ENCODE measurements at places on chromosomes 11 and 22.

- no peak for DNase-seq
Observed at GRCh38 chr22:32534252-32535235, 59.9 kb downstream of the FBXO7 start.

DNA sequence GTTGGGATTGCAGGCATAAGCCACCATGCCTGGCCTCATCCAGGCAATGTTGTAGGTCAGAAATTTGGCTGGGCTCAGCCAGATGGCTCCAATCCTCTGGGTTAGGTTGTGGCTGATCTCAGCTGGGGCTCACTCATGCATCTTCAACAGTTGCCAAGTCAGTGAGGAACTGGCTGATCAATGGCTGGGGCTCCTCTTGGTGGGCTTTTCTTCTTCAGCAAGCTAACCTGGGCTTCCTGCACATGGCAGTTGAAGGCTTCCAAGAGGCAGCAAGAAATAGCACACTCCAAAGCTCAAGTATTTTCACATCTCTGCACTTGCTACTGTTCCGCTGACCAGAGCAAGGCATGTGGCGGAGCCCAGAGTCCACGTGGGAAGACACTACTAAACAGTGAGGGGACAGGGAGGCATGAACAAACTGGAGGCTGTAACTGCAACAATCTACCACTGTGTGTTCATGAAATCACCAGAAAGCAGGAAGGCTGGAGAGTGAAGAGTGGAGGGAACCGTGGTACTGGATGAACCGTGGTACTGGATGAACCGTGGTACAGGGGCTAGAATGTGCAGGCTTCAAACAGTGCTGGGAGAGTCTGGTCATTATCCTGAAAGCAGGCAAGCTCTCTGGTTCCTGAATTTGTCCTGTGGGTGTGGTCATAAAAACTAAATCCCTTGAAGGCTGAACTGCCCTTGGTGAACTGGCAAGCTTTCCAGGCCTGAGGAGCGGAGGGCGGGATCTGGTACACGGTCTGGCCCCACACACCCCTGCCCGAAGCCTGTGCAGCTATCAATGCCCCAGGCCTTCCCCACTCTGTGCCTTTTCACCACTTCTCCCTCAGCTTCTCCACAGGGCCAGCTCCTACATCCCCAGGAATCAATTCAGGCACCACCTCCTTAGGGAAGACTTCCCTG lies 20.2 kb downstream of the CHST1 start:
- no peak for DNase-seq

DNA sequence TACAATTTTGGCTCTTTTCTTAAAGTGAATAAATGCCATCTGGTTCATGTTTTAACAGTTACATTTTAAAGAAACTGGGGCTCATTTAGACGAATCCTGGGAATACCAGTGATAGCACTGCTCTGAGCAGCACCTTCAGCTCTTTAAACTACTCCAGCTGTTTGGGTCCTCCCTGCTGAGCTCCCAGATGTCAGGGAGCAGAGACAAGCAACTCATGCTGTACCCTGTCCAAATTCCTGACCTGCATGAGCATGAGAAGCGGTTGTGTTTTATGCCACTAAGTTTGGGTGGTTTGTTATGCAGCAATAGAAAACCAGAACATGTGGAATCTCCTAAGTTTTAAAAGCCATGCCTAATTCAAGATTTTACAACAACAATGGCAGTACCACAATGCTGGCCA lies 90.0 kb downstream of the FDX1 start:
- no peak for DNase-seq

- DNase-seq = peak; percentile 99
Observed at GRCh38 chr11:14422052-14422813, 63.2 kb upstream of the RRAS2 start.

DNA sequence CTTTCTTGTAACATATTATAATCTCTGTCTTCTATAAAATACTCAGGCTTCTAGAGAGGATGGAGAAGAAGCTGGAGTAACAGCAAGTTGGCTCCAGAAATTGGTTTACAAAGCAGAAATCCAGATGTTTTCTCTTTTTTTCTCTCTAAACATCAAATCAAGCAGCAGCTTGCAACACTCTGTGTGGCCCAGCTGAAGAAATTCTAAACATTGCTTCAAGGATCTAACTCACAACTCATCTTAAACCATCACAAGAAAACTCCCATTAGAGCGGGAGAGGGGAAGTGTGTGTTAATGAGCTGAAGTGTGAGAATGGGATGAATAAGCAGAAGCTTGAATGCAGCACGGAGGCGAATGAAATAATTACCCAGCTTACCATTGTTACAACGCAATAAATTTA lies 146.5 kb downstream of the OPCML start:
- DNase-seq = no peak

GRCh38 chr22:31120642-31121041 lies 2.1 kb upstream of the INPP5J start:
- DNase-seq = no peak

GRCh38 chr11:57073128-57073527 lies 84.4 kb downstream of the OR5AK2 start:
- DNase-seq = peak; percentile 18

DNA sequence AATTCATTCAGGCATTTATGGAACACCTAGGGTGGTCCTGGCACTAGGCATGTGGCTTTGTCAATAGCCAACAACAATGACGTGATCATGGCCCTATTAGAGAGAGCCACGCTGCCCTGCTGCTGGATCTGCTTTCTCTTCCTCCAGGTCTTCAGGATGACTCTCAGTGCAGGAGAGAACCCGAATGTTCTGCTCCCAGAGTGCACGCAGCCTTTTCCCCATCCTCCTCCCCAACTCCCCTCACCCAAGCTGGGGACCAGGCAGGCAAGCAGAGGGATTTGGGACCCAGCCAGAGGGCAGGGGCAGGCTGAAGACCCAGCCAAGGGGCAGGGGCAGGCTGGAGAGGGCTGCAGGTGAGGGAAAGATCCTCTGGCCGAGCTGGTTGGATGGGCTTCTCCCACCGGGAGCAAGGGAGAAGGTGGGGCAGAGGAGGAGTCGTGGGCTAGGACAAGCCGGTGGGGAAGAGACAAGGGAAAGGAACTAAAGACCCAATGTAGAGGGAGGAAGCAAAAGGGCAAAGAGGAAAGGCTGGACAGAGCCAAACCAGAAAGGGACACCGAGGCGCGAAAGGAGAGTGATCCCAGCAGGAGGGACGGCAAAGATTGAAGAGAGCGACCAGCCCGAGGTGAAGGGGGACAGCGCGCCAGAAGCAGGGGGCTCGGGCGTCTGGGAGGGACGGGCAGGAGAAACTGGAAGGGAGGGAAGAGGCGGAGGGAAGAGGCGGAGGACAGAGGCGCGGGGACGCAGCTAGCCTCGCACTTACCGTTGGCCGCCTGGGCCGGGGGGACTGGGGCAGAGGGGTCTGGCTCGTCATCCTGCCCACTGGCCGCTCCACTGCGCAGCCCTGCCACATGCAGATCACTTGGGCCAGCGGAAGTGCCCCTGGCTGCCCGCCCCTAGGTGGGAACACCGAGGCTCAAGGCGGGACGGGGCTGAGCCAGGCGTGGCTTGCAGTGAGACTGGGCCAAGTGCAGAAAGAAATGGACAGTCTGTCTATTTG lies at the start of gene KCTD14:
Gene KCTD14, minus strand, starts transcription at position 880 of the 1,000 bp plus-strand sequence. Its CDS starts 27 bp downstream, at position 853.
- DNase-seq = peak; percentile 53

DNA sequence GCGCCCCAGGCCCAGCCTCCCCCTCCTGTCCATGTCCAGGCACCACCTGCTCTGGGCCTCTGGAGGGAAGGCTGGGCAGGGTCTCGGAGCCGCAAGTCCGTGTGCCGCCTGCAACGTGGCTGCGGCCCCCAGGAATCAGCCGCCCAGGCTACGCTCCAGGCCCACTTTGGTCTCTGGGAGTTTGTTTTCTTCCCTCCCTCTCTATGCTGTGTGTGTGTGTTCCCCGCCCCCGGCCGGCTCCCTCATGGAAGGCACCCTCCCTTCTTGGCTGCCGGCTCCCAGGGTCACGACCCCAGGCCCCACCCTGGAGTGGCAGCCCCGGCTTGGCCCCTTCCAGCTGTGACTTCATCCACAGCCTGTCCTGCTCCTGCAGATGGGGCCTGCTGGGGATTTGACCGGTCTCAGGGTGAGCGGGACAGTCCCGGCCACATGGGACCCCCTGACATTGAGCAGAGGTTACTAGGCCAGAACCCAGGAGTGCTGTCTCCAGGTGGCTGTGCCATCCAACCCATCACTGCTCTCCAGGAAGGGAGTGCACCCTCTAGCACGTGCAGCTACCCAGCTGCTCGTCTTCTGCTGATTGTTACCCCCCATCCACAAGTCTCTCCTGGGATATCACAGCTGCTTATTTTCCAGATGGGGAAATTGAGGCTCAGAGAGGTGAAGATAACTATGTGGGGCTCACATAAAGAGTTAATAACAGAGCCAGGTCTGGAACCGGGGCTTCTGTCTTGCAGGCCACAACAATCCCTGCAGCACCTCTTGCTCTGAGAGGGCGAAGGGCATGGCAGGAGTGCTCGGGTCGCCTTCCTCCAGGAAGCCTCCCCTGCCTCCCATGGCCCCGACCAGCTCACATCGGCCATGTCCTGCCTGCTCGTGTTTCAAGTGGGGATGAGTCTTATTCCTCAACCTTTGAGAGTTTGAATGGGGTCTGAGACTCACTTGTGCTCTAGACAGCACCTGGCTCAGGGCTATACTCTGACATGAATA lies 2.8 kb upstream of the LIF start:
- DNase-seq = peak; percentile 42

- no peak for DNase-seq
Observed at GRCh38 chr11:60985501-60985900, 14.0 kb downstream of the CD6 start.

GRCh38 chr22:41758231-41758630 lies 42.2 kb upstream of the CCDC134 start:
- no peak for DNase-seq

All from astrocyte of the hippocampus (primary cell).